A172 (cell line): ENCODE measurements at places on chromosomes 1 and 21. TPM values are rescaled to one million over a fixed set of nuclear protein-coding genes. Genes with fewer than 3 reads are reported as not detected.

DNA sequence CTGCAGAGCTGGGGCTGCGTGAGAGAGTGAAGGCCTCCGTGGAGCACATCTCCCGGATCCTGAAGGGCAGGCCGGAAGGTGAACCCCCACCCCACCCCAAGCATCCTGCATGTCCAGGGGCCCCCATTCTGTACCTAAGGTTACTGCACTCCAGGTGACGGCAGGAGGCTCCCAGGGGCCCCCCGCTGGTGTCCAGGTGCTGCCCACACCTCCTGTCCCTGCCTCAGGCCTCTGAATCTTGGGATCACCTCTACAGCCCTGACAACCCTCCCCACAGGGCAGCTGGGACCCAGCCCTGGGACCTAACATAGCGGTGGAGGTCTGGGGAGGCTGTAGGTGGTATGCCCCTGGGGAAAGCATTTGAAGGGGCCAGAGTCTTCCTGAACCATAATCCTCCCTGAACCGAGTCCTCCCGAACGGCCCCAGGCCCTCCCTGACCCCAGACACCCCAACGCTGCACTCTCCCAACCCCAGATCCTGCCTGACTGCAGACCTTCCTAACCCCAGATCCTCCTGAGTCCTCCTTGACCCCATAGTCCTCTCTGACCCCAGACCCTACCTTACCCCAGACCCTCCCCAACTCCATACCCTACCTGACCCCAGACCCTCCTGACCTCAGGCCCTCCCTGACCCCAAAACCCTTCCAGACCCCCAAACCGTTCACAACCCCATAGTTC lies 33.5 kb downstream of the TRIM11 start:
- DNase-seq, result no peak

DNA sequence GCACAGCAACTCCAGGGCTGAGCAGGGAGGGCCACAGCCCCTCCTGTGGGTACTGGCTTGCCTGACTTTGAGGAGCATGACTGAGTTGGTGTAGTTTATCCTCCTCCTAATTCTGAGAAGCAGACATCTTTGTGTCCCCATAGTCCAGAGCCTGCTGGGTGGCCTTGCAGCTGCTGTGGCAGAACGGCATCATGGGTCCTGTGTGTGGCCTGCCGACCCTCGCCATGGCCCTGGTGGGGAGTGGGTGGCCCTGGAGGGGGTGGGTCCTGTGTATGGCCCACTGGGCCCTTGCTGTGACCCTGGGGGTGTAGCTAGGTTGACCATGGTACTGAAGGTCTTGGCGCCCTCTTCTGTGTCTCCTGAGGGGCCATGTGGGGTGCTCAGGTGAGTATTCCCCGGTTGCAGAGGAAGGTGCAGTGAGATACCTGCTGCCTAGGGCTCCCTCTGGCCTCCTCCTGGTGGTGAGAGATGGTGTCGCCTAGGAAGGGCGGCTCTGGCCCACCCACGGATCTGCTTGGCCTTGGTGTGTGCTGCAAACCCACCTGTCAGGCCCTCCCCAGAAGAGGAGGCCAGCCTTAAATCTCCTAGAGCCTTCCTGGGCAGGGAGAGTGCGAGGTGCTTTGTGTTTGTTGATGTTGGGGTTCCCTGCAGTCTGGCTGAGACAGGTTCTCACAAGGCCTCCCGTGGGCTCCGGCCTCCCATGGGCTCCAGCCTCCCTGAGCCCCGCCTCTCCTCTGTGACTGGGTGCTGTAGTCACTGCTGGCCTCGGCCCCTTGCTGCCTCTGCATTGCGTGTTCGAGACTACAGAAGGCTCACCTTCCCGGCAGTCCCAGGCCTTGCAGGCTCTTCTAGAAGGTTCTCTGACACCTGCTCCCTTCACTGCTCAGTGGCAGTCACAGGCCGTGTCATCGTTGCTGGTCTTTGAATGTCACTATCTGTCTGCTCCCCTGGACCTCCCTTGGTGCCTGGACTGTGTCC lies 7.8 kb downstream of the SNAP47 start:
- DNase-seq, result no peak

SMPDL3B gene
- 1.5 TPM in 1 of 2 replicates, not detected in the other for total RNA-seq

DNA sequence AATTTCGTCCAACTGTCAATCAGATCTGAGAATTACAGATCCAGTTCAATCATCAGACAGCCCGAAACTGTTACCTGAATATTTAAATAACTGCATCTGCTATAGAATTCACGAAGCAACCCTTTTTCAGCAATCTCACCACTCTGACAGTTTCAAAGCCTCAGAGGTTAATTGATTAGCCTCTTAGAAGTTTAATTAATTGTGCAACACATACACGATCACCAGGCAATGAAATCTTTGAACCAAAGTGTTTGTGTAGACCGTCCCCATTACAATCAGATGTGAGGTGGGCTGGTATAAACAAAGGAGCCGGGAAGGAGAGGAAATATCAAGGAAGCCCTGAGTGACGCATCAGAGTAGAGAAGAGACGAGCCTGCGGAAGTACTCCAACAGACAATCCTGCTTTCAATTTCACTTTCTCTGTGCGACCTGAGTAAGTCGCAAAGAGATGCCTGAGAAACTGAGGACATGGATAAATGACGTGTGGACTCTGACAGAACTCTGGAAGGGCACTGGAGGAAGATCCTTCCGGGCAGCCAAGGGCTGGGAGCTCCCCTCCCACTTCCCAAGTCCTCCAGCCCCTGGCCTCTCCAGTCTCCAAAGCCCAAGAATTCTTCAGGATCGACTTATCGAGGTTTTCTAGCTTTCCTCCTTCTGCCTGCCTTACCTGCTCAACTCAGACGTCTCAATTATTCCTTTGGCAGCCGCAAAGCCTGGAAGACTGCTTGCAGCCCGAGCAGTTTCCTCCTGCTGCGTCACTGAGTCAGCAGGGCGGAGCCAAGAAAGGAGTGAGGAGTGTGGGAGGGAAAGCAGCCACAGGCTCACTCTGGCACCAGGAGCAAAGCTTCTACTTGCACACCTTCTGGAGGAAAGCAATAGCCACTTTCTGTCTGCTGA lies at the start of gene RNASEL:
Gene RNASEL, minus strand, starts transcription at position 757 of the 897 bp plus-strand sequence. CDS start 2,450 bp downstream, outside the sequence.
- DNase-seq, result peak; percentile 79

DNA sequence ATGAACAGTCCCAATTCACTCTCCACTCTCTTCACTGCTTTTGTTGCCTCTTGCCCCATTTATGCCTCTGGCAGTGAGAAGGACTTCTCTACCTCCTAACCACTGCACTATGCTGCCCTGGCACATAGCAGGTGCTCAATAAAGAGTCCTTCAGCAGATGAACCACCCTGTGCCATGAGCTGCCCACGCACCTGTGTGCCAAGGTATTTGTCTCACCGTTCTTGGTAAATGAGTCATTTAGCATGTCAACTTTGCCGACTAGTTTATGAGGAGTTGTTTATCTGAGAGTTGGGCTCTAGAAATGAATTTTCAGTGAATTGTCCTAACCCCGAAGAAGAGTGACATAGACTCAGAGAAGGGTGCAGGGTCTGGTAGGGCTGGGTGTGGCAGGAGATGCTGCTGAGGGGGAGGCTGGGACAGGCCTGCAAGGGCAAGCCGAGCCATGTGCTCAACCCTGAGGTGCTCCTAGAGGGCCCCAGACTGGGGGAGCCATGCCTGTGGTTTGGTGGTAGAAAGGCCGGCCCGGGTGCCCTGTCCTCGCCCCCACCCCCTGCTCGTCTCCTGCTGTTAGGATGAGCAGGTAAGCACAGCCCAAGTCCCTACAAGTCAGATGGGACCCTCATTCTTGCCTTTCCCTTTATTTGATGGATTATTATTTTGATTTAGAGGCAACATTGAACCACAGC lies 654.5 kb downstream of the MATN1 start:
- DNase-seq, result no peak

DNA sequence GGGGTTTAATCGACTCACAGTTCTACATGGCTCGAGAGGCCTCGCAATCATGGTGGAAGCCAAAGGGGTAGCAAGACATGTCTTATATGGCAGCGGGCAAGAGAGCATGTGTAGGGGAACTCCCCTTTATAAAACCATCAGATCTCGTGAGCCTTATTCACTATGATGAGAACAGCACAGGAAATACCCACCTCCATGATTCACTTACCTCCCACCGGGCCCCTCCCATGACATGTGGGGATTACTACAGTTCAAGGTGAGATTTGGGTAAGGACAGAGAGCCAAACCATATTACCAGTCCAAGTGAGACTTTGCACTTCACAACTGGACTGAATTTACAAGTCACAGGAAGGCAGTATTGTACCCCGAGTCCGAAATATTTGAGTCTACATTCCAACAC lies 73.9 kb upstream of the ANGPTL1 start:
- DNase-seq, result peak; percentile 56

GRCh38 chr1:17502326-17502778 lies 37.1 kb upstream of the ARHGEF10L start:
- DNase-seq, result peak; percentile 56

SCCPDH gene
- total RNA-seq, result 102 and 118 TPM in 2 replicates

- DNase-seq, result no peak
Measured at GRCh38 chr1:153531638-153532037, 4.2 kb downstream of the S100A6 start.

- DNase-seq, result peak; percentile 52
Measured at GRCh38 chr1:205316161-205316566, 5.4 kb downstream of the NUAK2 start.

GRCh38 chr1:161304927-161305866 lies 4.6 kb downstream of the MPZ start:
- DNase-seq, result no peak

CAMK2N1 gene
- total RNA-seq, result 2.9 and 3.6 TPM in 2 replicates

DNA sequence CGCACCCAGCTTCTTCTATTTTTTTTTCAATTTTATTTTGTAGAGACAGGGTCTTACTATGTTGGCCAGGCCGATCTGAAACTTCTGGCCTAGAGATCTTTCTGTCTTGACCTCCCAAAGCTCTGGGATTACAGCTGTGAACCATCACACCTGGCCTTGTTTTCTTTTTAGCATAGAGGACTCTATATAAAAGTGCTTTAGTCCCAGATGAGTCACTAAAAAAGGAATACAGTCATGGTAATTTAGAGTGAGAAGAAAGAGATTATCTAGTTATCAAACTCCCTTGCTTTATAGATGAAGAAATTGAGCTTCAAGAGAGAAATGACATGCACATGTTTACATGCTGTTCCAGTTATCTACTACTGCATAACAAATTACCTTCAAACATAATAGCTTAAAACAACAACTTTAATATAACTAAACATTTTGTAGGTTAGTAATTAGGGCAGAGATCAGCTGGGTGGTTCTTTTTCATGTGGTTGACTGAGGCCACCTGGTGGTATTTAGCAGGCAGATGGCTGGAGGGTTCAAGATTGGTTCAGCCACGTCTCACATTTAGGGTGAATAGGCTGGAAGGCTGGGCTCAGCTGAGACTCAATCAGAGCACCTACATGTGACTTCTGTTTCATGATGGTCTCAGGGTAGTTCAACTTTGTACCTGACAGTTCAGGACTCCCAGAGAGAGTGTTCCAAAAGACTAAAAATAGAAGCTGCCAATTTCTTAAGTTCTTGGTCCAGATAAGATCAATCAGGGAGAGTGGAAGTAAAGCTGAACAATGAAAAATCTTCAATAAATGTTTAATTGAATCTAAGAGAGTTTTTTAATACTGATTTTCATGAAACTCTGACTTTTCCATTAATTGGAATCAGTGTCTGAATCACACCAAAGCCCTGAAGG lies 16.9 kb upstream of the MTF2 start:
- peak; percentile 18 for DNase-seq

DNA sequence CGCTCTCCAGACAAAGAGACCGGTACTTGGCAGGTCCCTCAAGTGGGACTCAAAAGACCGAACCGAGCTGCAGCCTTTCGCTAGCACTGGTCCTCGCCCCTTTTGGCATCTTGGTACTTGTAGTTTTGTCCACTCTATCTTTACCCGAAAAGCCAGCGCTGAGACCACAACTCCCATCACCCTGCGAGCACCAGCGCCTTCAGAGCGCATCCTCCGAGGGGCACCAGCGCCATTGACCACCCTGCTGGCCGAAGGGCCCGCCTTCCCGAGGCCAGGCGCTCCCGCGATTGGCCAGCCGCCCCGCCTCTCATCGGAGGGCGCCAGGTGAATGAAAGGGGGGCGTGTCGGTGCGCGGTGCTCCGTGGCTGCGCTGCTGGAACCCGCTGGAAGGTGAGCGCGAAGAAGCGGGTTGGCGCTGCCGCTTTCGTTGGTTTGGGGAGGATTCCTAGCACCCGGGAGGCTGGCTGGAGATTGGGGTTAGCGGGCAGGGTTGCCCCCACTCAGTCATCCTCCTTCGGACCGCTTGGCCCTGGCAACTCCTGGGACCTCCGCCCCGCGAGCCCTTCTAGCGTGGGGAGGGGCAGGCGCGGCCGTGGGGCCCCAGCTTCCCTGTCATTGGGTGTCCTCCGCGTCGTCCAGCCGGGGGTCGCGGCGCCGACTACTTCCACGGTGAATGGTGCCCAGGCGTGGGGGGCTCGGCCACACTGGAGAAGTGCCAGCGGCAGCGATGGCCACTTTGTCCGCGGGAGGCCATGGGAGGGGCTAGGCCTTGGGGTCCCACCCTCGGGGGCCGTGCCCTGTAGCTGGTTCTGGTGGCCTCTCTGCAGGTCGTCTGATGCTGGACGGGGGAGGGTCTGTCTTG lies at the start of gene ZBTB8B:
Gene ZBTB8B, plus strand, starts transcription at position 357 of the 862 bp plus-strand sequence. CDS start 5,553 bp downstream, outside the sequence.
- peak; percentile 28 for DNase-seq

GRCh38 chr21:38824124-38824822 lies 18.5 kb downstream of the ETS2 start:
- no peak for DNase-seq

DNA sequence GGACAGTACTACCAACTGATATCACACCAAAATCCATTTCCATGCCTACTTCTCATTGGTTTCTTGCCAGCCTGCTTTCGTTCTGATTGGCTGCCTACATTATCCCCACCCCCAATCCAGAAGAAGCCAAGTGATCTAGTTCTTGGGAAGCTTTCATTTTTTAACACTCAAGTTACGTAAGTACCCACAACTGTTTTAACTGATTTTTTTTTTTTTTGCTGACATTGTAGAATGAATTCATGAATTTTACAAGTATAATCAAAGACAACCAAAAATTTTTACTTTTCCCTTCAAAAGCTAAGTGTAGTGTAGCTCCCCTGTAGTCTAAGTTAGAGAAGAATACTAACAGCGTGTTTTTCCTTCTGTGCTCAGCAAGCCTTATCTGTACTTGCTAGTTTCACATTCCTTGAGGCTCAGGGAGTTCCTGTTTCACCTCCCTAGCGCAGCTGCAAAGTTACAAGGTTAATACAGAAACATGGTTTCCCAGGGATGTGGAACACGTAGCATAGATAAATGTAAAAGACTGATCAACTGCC lies at the start of gene SLC9C2:
Gene SLC9C2, minus strand, starts transcription at position 17 of the 536 bp plus-strand sequence. CDS start 1,296 bp downstream, outside the sequence.
- DNase-seq, result no peak

GRCh38 chr1:219666242-219666641 lies 53.3 kb upstream of the ZC3H11B start:
- no peak for DNase-seq

DNA sequence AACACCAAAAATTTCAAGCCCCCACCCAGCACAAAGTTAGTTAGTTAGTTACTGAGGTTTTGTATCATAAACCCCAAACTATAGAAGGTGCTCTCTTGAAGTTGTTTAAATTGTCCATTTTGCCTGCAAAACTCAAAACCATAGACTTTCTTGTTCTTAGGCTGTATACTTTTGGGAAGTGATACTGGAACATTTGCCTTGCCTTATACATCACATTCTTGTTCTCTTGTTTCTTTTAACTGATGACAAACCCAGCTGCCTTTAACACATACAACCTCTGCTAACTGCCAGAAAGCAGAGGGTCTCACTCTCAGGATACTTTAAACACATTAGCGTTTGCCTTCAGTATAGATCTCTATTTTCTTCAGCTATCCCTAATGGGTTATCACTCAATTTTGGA lies 570.5 kb downstream of the MRPL39 start:
- no peak for DNase-seq

GRCh38 chr1:118504867-118505266 lies 319.8 kb upstream of the SPAG17 start:
- DNase-seq, result no peak

SLC2A1 gene
- total RNA-seq, result 164 and 282 TPM in 2 replicates
